ENCODE measurements at places on chromosomes 16 and 17.

DNA sequence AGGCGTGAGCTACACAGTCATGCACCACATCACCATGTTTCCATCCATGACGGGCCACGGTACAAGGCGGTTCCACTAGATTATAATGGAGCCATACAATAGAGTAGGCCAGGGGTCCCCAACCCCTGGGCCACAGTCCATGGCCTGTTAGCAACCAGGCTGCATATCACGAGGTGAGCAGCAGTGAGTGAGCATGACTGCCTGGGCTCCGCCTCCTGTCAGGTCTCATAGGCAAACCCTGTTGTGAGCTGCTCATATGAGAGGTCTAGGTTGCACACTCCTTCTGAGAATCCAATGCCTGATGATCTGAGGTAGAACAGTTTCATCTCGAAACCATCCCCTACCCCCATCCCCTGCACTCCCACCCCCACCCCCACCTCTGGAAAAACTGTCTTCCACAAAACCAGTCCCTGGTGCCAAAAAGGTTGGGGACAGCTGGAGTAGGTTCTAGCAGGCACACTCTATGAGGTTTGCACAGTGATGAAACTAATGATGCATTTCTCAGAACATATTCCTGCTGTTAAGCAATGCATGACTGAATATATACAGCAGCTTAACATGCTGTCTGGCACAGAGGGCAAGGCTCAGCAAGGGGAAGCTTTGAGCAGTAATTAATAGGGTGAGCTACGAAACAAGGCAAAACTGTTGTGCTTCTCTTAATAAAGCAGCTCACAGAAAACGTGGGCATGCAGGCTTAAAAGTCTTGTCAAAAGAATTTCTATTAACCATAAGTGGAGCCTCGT is 108.0 kb downstream of the VPS53 start:
- DNase-seq, result no peak

- no peak for DNase-seq
Observed at GRCh38 chr16:78743556-78743955, 644.1 kb downstream of the WWOX start.

DNA sequence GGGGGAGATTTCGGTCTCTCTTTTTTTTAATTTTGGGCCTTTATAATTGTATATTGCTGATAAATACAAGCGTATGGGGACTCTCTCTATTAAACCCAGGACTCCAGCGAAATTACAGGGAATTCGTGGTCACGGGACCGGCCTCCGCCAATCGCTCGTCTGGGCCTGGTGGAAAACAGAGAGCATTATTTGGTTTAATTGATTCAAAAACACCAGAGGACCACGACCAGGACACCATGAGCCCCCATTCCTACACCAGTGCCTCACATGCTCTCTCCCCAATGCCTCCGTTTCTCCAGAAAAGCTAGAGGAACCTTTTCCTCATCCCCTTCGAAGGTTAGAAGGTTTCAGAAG is at the start of gene HOXB2:
Gene HOXB2, minus strand, starts transcription at position 88 of the 354 bp plus-strand sequence. CDS start 198 bp downstream, outside the sequence.
- DNase-seq, result no peak

DNA sequence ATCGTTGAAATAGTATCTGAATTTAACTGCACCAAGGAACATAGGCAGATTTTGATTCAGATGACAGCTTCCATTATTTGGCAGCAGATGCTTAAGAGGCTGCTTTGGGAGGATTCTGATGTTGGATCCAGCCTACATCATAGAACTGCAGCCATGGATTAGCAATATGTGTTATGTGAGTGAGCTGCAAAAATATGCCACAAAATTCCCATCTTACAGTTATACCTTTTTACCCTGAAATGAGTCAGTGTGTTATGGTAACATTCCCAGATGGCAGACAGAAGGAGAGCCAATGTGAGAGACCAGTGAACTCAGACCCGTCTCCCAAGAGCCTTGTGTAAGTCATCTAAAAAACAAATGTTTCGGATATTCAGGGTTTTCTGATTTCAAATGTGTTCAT is 206.1 kb downstream of the CDH13 start:
- no peak for DNase-seq

DNA sequence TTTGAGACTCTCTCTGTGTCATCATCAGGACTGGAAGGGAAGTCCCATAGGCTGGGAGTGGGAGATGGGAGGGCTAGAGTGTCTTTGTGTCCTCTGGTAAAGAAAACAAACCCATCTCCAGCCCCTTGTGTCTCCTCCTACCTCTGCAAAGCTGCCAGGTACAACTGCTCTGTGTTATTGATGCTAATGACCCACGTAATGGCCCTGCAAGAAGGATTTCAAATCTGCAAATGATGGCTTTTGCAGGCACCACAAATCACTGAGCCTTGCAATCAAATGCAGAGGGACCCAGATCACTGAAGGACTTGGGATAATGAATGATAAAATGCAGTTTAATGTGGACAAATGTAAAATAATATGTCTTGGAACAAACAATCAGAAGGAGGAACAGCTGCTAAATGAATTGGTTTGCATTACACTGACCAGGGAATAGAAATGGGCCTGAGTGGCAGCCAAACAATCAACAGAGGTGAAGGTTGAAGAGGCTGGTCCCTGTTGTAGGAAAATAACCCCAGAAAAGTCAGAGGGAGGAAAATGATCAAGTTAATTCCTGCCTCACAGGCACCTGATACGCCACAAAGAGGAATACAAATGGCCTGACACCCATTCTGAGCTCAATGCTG is 425.1 kb downstream of the UTP18 start:
- no peak for DNase-seq

- DNase-seq, result no peak
Observed at GRCh38 chr17:78332991-78333390, 26.9 kb downstream of the SOCS3 start.

DNA sequence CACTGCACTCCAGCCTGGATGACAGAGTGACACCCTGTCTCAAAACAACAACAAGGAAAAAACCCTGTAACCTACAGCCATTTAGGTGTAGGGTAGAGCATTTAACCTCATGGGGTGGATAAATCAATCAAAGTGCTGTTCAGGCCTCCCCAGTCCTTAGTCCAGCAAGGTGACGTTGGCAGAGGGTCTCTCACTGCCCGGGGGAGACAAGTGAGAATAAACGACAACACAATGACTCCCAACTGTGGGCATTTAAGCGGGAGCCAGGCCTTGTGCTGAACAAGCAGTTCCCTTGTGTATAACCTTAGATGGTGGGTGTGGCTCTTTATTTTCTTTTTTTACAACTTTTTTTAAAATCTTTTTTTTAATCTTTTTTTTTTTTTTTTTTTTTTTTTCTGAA is 29.3 kb downstream of the TMEM92 start:
- DNase-seq, result no peak

DNA sequence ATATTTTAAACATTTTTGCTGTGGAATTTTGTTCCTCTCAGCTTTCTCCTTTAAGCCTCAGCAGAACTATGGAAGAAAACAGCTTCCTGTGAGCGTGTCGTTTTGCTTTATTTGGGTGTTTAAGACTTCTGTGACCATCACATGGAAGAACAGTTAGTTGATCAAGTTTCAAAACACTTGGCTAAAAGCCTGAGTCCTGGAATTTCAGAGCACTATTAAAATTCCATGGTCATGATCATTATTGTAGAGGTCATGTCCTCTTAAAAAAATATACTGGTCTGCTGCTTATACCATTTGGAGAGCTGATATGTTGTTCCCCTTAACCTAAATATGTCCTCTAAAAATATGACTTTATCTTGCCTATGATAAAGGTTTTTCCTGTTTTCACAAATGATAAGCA is 12.6 kb upstream of the CDR2 start:
- DNase-seq, result no peak

GRCh38 chr17:34308371-34308770 is 10.9 kb upstream of the CCL8 start:
- no peak for DNase-seq

DNA sequence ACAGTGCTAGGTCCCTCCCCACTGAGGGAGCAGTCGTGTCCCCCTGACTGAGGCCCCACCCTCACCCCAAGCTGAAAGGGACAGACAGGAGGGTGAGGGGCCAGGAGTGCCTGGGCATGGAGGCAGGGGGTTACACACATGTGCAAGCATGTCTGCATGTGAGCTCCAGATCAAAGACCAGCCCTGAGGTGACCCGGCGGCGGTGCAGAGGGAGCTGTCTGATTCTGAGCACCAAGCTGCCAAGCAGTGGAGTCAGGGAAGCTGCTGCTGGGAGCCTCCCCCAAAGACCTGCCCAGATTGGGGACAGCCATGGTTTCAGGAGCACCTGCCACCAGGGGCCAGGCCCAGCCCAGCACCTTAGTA is 5.5 kb downstream of the DLX3 start:
- DNase-seq, result no peak

GRCh38 chr16:50161950-50162349 is 8.8 kb downstream of the TENT4B start:
- no peak for DNase-seq

DNA sequence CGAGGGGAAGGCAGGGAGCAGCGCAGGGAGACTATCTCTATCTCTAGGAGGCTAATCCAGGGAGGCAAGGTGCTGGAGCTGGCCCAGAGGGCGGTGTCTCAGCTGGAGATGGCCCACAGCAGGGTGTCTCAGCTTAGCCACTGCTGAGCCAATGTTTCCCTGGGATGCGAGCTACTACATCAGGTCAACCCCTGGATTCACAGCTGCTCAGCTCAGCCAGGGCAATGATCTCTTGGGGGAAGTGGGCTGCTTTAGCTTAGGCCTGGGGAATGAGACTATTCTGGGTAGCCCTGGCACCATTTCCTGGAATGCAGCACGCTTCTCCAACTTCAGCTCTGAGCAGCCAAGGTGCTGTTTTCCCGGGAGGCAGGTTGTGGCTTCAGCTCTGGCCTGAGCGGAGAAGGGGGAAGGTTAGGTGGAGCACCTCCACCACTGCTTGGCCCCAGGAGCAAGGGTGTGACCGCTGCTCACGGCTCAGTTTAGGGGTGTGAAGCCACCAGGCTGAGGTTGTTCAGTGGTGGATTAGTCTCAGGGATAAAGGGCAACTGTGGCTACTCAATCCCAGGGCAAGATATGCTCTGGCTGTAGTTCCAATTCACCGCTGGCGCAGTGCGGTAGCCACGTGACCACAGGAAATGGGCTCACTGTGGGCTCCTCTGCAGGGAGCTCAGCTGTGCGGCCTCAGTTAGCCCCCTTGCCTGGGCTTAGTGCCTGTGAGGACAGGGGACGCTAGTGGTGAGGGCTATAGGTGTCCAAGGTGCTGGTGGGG is 5.2 kb upstream of the PRSS21 start:
- no peak for DNase-seq

GRCh38 chr16:67286441-67287235 is 7.3 kb downstream of the PLEKHG4 start:
- no peak for DNase-seq

DNA sequence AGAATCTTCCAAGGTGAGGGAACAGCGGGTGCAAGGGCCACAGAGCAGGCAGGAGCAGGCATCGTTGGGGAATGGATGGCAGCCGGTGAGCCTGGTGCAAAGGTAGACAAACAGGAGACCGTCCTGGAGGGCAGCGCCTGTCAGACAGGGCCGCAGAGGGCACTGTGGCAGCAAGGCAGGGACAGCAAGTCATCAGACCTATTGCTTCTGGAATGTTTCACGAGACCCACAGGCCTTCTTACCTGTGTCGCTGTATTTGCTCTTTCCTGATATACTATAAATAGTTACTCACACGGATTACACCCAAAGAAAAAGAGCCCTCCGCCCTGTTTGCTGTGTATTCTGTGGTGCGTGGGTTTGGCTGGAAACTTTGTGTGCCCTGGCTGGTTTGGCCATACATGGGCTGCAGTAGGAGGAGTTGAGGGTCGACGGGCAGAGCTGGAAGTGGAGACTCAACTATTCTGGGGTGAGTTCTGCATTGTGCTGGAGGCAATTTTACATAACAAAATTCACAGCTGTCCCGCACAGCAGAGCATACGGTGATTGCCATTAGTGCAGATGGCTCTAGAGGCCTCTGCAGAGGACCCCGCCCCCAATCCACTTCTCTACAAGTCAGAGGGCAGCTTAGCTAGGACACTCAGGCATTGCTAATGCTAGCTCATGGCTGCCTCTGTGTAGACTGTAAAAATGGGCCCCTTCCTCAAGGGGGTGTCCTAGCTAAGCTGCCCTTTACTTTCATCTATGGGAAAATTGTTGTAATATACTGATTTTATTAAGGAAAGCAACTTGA is 18.6 kb upstream of the POLR3E start:
- no peak for DNase-seq

DNA sequence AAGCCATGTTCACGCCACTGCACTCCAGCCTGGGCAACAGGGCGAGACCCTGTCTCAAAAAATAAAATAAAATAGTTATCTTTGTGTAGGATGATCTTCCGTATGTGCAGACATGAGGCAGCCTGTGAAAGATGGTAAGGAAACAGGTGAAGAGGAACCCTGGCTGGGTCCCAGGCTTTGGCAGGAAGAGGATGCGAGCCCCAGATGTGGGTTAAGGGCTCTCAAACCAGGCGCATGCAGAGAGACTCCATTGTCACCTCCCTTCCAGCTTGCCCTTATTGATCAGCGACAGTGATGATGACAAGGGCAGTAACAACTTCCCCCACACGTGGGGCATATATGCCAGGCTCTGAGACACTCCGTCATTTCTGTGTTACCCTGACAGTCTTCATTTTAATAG is 106.8 kb downstream of the GNAO1 start:
- DNase-seq, result no peak

DNA sequence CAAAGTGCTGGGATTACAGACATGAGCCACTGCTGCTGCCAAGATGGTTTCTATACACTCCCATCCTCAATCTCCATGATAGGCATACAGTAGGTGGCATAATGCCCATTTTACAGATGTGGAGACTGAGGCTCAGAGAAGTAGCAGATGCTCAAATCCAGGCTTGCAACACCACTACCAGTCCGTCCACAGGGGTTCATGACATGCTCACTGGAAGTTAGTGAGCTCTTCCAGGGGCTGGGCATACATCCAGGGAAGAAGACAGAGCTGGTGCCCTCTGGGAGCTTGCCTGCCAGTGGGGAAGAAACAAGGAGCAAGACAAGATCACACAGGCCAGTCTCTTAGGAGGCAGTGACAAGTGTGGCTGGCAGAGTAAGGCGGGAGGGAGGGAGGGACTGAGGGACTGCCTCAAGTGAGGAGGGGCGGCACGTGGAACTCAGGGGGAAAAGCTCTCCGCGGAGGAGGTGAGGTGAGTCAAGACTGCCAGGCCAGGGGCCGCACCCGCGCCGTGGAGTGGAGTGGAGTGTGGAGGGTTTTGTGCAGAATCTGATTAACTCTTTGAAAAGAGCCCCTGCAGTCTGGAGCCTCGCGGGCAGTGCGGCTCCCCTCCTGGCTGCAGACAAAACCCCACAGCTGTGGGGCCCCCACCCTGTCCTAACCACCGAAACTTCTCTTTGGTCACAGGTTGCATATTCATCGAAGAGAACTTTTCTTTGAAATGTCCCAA is 27.9 kb downstream of the SREBF1 start:
- DNase-seq, result peak; percentile 64

DNA sequence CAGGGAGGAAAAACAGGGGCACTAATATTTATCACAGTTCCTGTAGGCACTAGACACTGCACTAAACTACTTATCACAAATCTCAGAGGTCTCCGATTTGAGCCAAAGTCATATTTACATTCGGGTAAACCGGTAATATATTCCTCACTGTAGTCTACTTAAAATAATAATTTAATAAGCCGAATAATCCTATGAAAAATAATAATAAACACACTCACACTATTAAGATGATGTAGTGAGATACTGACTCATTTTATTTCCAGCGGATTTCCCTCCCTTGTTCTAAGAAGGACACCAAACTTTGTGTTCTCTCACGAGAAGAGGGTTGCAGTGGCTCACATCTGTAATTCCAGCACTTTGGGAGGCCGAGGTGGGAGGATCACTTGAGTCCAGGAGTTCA is 36.6 kb upstream of the TNRC6A start:
- DNase-seq, result no peak

- DNase-seq, result no peak
Observed at GRCh38 chr16:66360624-66361324, 5.7 kb upstream of the CDH5 start.

- DNase-seq, result no peak
Observed at GRCh38 chr17:2050300-2051060, 4.4 kb upstream of the HIC1 start.

Measured in GM18507 (cell line).